B cell (primary cell): ENCODE measurements at places on chromosomes 2 and 18.

DNA sequence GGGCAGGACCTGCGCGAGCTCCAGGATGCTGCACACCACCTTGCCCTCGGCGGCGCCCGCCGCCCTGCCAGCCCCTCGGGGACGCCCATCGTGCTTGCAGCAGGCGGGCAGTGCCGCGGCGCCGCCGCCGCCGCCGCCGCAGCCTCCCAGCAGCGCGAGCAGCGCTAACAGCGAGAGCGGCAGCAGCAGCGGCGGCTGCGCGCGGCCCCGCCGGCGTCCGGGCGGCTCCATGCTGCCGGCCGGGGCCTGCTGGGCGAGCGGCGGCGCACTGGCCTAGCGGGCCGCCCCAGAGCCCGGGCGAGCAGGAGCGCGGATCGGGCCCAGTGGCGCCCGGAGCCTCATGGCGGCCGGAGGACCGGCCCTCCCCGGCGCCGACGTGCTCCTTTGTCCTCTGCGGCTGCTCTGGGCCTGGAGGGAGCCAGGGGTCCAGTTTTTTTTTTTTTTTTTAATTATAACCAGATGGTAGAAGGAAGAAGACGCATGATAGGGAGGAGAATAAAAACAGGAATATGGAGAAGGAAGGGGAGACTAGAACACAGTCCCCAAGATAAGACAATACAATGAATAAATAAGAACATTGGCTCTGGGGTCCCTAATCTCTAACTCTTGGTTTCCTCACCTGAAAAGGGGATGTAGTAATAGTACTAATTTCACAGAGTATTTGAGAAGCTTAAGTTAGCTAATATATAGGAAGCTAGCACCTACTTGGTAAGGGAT lies 17.1 kb upstream of the ANKRD62 start:
- no peak for DNase-seq

GRCh38 chr2:2014251-2014771 lies 270.0 kb upstream of the PXDN start:
- DNase-seq, result no peak

- DNase-seq, result no peak
Observed at GRCh38 chr18:57051021-57051656, 95.7 kb upstream of the BOD1L2 start.

DNA sequence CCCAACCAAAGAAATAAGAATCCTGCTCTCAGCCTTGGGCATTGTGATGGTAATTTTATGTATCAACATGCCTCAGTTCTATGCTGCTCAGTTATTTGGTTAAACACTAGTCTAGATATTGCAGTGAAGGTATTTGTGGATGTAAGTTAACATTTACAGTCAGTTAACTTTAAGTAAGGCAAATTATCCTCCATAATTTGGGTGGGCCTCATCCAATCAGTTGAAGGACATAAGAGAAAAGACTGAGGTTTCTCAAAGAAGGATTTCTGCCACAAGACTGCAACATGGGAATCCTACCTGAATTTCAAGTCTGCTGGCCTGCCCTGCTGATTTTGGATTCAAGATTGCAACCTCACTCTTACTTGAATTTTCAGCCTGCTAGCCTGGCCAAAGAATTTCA lies 975.5 kb upstream of the ACVR2A start:
- DNase-seq, result no peak

- DNase-seq, result no peak
Observed at GRCh38 chr2:137525641-137526190, 438.6 kb upstream of the HNMT start.

GRCh38 chr2:42223067-42223854 lies 54.1 kb downstream of the EML4 start:
- no peak for DNase-seq

GRCh38 chr2:218028189-218028495 lies 25.3 kb upstream of the TNS1 start:
- DNase-seq, result no peak

DNA sequence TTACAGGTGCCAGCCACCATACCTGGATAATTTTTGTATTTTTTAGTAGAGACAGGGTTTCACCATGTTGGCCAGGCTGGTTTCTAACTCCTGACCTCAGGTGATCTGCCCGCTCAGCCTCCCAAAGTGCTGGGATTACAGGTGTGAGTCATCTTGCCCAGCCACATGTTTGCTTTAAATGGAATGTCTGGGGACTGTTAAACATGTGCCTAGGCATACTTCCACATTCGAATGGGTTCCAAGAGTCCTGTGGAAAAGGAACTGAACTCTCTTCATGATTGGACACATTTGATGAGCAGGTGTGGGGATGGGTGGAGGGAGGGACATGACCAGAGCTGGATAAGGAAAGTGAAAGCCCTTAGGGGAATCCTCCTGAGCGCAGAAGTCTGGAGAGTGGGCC lies 58.4 kb upstream of the GREB1L start:
- no peak for DNase-seq
